ENCODE measurements at places on chromosomes 12 and 14.

DNA sequence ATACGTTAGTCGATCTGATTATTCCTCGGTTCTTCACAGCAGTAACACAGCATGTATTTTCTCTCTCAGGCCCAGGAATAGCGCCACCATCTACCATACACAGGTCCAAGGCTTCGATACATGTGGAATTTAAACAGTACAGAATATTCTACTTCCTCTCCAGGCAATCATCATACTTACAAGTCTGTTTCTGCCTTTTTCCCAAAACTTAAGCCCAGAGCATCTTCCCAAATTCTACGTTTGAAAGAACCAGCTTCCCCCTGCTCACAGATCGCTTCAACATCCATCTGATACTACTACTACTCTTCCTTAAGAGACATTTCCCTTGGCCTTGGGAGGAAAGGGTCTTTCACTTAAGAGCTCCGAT lies 626 bp downstream of the TXNDC16 start:
- DNase-seq = peak; percentile 74

DNA sequence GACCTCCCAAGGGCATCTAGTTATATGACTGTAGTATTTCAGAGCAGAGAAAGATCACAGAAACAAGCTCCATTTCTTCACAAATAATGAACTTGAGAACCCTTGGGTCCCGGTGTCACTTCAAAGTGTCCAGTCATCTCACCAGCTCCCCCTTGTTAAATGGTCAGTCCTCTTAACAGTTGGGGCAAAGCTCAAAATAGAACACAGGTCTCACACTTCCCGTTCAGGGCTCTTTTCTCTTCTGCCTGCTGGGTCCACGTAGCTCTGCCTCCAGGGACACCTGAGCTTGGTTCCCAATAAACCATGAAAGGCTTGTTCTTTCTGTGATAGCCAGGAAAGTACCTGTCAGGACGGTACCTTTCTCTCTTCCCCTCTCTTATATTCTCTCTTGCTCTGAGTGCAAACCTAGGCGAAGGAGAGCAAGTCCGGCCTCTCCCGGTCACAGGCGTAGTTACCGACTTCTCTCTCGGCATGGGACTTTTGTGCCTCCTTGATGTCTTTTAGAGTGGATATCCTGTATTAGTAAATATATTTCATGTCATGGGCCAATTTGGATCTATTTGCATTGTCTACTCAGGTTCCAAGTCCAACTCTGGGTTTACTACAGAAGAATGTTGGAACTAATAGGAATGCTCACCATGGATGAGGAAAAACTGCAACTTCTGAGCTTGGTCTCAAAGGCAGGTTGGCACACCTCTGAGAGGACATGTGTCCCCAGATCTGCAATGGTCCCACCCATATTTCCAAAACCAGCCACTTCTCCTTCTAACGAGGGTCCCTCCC lies 118.8 kb upstream of the PARP11 start:
- no peak for DNase-seq

- DNase-seq = peak; percentile 87
Observed at GRCh38 chr12:47988073-47989022, 15.9 kb downstream of the COL2A1 start.

- no peak for DNase-seq
Observed at GRCh38 chr14:36214476-36215216, 38.1 kb upstream of the PTCSC3 start.

DNA sequence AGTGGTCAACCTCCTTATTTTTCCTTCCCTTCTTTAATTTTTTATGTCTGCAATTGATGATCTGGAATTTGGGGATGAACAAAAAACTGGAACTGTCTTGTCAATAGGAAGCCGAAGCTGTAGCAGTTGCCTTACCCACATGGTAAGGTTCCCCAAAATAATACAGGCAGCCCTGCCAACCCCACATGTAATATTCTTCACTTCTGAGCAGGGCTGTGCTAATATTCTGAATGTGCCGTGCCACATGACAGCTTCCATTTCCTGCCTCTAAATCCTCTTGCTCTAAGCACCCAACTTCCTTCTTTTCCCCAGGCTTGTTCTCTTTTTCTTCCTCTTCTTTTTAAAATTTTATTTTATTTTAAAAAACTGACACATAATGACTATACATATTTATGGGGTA lies 39.6 kb downstream of the GPATCH2L start:
- no peak for DNase-seq

GRCh38 chr14:28966416-28967233 lies 200.0 kb downstream of the FOXG1 start:
- DNase-seq = no peak

GRCh38 chr12:123390498-123391426 lies 6.8 kb downstream of the KMT5A start:
- DNase-seq = no peak

DNA sequence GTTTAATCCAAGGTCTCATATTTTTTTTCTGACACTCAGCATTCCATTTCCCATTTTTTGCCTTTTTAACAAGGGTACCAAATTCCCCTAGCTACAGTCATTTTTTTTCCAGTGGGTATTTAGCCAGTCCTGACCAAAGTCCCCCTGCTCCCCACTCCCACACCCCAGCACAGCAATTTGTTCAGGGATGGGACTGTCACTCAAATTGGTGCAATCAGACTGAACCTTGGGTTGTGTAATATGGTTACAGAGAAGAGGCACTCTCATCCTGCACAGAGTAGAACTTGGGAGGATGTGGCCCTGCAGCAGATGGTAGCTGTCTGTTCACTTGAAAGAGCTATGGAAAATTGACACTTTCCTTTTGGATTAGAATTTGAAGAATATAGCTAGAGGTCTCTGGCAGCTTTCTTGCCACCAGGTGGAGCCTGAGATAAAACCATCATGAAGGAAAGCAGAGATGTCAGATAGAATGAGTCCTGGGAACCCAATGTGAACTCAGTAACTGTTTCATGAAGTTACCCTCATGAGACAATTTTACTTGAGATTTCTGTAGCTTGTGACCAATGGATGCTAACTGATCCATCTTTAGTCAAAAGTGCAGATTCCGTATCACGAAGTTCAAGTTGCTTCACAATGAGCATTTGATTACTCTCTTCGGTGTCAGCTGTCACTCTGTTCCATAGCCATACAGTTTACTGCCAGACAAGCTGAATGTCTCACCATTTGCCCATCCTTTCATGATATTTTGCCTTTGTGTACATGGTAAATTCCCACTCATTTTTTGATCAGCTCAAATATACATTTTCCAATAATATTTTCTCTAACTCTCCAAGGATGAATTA lies 394.0 kb upstream of the SYT1 start:
- peak; percentile 93 for DNase-seq

DNA sequence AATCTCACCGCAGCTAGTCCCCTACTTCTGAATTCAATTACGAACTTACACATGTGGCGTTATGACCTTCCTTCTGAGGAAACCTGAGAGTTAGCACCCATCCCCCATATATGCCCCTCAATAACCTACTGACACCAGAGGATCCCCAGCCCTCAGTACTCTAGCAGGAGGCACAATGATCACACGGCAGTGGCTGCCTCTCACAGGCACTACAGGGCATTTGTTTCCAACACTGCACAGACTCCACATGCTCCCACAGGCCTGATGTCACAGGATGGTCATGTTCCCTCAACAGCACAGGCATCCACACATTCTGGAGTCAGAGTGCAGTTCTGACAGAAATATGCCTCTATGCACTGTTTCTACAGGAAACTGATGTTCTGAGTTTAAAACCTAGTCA lies 17.4 kb downstream of the PPP1CC start:
- DNase-seq = no peak

- no peak for DNase-seq
Observed at GRCh38 chr12:52772772-52773171, 4.4 kb downstream of the KRT76 start.

Data from NCI-H524 (cell line).